ENCODE measurements at places on chromosomes 6 and 20.

DNA sequence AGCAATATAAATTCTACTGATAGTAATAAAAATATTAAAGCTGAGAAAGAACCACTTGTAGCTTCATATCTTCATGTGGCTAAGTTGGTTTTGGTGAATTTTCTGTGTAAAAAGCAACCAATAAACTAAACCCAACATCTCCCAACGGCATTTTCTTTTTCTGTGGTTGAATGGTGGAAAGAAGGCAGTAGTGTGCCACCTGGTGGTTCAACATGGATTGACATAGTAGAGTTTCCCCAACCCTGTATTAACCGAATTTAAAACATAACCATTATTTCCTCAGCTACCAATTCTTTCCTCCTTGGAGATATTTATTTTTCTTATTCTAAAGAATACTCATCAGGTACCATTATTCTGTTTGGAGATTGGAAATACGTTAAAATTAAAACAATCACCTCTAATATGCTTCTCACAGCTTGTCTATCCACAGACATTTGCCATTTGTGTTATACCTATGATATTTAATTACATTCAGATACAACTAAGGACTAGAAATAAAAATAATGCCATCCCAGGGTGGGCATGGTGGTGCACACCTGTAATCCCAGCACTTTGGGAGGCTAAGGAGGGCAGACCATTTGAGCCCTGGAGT, 117.1 kb upstream of the EEF1E1 start:
- DNase-seq: peak; percentile 38

- no peak for DNase-seq
Measured at GRCh38 chr6:75202676-75203131, 3.1 kb downstream of the COL12A1 start.

GRCh38 chr20:44412402-44413144, 57.1 kb downstream of the HNF4A start:
- no peak for DNase-seq

DNA sequence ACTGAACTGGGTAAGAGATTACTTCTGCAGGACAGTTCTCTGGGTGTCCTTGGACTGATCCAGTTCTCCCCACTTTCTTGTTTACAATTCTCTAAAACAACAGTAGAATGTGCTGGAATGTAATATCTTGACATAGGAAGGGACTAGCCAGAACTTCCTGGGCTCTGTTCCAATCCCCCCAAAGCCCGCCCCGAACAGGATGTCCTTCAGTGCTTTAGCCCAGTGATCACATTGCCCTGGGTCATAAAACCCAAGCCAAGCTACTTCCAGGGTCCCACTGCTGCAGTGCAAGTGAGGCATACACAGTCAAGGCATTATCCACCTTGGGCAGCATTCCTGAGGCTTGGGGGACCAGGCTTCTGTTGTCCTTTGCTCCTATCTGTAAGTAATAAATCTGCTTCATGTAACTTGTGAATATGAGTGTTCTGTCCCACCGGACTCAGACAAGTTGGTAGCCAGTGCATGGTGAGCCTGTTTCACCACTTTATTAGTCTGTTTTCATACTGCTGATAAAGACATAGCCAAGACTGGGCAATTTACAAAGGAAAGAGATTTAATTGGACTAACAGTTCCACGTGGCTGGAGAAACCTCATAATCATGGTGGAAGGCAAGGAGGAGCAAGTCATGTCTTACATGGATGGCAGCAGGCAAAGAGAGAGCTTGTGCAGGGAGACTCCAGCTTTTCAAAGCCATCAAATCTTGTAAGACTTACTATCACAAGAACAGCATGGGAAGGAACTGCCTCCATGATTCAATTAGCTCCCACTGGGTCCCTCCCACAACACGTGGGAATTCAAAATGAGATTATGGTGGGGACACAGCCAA, 23.5 kb downstream of the FITM2 start:
- DNase-seq: no peak

GRCh38 chr6:116877743-116878142, 701 bp downstream of the RFX6 start:
- DNase-seq: no peak

- peak; percentile 50 for DNase-seq
Measured at GRCh38 chr6:111843347-111844147, 29.7 kb downstream of the FYN start.

DNA sequence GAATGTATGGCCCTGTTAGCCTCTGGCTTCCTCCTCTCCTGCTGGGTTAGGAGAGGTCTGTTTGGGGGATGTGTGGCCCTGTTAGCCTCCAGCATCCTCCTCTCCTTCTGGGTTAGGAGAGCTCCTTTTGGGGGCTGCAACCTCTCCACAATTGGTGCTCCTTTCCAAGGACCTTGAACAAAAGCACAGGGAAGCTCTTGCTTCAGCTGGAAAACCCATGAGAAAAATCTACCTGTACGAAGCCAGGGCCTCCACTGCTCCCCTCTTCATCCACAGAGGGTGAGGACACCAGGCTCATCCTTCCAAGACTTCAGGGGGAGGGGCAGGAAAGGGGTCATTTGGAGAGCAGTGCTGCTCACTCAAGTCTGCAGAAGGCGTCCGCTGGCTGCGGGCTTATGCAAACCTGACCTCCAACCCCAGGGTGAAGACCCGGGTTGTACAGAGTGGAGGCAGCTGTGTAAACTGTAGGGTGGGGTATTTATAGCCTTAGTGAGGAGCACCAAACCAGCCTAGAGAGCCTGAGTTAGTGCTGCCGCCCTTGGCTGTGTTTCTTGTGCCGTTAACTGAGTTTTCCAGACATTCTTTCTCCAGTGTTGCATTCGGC, 62.1 kb downstream of the SLC24A3 start:
- no peak for DNase-seq

DNA sequence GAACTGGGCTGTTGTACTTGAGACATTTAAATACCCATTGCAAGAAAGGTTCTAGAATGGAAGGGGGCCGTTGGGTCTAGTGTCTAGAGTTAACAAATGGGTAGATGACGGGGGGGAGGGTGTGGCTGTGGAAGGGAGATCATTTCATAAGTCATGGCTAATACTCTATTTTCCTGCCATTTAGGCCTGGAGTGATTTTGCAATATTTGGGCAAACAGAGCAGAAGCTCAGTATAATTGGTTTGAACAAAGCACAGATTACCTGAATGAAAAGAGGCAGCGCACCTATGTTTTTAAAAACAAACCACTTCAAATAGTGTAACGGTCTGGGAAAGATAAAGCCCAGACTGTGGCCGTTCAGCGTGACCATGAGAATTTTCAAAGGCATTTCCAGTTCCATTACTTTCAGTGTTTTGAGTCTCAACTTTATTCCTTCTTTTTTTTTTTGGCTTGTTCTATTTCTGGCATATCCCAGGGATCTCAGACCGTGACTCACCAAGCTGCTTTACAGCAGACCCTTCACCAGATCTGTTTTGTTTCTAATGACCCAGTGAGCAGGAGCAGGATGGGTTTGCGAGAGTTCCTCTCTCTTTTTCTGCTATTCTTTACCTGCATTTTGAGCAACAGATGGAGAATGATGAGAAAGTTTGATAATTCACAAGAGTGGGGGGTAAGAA, 73.7 kb downstream of the LYRM2 start:
- no peak for DNase-seq

DNA sequence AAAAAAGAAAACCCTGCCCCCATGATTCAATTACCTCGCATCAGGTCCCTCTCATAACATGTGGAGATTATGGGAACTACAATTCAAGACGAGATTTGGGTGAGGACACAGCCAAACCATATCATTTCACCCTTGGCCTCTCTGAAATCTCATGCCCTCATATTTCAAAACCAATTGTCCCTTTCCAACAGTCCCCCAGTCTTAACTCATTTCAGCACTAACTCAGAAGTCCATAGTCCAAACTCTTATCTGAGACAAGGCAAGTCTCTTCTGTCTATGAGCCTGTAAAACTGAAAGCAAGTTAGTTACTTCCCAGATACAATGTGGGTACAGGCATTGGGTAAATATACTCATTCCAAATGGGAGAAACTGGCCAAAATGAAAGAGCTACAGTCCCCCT, 536.1 kb downstream of the MEI4 start:
- DNase-seq: no peak

- no peak for DNase-seq
Measured at GRCh38 chr6:111857674-111858337, 15.4 kb downstream of the FYN start.

GRCh38 chr20:5677389-5677788, 72.8 kb upstream of the SHLD1 start:
- no peak for DNase-seq

DNA sequence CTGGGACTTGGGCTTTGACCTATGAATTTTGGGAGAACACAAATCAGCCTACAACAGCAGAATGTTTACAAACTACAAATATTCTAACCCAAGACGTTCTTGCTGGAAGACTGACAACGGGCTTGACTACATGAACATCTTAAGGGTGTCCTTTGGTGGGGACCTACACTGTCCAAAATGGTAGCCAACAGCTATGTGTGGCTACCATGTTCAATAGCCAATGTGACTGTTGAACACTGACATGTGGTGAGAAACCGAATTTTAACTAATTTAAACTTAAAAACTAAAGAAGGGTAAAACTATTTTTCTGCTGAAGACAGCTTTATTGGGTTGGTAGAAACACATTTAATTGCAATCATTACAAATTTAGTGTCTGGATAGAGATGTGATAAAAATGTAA, 30.1 kb downstream of the LINC00237 start:
- no peak for DNase-seq

DNA sequence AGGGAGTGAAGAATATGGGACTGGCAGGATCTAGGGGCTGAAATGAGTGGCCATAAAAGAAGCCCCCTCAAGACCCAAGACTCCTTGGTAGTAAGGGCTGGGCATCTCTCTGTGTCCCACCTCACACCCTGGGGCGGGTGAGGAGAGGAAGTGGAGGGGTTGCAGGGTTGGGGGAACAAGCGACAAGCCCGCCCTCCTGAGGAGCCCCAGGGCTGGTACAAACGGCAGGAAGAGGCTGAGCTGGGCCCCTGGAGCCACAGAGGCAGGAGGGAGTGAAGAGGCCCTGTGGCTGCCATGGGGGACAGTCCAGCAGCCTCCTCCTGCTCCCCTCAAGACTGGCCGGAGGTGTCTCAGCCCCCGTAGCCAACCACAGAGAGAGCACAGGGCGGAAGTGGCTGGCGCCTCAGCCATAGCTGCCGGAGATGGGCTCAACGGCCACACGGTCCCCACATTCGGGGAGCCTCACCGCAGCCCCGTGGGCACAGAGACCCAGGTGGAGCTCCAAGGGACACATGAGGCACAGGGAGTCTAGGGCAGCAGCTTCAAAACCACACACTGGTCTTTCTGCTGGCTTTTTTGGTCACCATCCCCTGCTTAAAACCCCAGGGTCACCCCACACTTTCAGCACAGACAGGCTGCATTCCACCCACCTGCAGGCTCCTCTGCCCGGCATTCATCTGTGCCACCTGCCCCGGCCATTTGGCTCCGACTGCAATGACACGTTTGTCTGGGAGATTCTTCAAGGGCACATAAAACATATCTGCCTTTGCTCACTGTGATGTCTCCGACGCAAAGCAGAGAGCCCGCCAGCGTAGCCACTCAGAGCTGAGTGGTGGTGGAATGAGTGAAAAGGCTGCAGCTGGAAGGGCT, 524 bp downstream of the C20orf203 start:
- DNase-seq: no peak

DNA sequence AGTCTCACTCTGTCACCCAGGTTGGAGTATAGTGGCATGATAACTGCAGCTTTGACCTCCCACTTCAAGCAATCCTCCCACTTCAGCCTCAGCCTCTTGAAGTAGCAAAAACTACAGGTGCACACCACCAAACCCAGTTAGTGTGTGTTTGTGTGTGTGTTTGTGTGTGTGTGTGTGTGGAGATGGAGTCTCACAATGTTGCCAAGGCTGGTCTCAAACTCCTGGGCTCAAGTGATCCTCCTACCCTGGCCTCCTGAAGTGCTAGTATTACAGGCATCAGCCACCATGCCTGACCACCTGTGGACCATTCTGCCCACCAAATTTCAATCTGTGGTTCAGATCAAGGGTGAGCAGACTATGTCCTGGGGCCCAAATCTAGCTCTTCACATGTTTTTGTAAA, 8.8 kb downstream of the FASTKD5 start:
- DNase-seq: no peak

GRCh38 chr20:19783966-19784401, 25.9 kb downstream of the RIN2 start:
- no peak for DNase-seq

- no peak for DNase-seq
Measured at GRCh38 chr6:36852481-36853147, 13.4 kb upstream of the CPNE5 start.

GRCh38 chr20:8074931-8075330, 55.4 kb upstream of the TMX4 start:
- DNase-seq: no peak

DNA sequence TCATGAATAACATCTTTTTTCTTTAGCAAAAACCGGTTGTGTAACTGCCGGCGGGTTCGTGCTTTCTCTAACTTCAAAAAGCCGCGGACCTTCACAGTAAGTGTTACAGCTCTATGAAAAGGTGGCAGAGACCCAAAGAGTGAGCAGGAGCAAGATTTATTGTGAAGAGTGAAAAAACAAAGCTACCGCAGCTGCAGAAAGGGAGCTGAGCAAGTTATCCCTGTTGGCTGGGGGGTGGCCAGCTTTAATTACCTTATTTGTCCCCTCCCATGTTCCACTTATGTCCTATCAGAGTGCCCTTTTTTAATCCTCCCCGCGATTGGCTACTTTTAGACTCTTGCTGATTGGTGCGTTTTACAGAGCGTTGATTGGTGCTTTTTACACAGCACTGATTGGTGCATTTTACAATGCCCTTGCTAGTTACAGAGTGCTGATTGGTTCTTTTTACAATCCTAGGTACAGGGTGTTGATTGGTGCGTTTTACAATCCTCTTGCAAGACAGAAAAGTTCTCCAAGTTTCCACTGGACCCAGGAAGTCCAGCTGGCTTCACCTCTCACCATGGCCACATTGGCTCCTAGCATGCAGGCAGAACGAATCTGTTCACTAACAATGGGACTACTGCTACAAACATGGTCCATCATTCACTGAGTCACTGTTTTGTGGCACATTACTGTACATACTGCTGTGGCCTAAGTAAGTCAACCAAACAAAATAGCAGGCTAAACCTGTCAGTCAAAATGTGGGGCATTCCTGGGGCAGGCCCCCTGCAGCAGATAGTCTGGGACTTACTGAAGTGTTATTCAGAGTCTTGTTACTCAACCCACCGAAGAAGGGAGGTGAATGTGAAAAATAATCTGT, 52.8 kb downstream of the MYLIP start:
- DNase-seq: no peak
